ENCODE measurements at places on chromosomes 2 and 18. TPM values are rescaled to one million over a fixed set of nuclear protein-coding genes. Genes with fewer than 3 reads are reported as not detected.

The PMAIP1 gene
- 18.2 TPM for total RNA-seq

GRCh38 chr2:186891185-186891621 is 42.2 kb upstream of the ZSWIM2 start:
- peak; percentile 77 for DNase-seq

DNA sequence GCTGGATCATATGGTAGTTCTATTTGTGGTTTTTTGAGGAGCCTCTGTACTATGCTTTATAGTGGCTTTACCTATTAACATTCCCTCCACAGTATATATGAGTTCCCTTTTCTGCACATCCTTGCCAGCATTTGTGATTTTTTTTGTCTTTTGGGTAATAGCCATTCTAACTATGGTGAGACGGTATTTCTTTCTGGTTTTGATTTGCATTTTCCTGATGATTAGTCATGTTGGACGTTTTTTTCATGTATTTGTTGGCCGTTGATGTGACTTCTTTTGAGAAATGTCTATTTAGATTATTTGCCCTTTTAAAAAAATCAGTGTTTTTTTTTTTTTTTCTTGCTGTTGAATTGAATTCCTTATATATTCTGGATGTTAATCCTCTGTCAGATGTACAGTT is 31.1 kb downstream of the ACTR3 start:
- no peak for DNase-seq

DNA sequence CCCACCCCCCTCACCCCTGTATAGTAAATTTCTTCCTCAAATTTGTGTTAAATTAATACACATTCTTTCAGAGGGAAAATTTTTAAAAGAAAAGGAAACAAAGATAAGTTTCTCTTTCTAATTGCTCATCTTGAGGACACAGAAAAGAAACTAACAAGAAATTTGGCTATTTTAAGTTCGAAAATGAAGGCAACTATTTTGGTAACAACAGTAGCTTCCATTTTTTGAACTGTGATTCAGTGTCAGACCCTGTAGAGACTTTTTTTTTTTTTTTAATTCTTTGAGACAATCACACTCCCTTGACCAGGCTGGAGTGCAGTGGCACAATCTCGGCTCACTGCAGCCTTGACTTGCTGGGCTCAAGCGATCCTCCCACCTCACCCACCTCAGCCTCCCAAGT is 194.9 kb downstream of the SS18 start:
- DNase-seq = no peak

All from fibroblast of the aortic adventitia (primary cell).